NCI-H1417 treated with DMSO at 0.1 percent for 48 hours (cell line): ENCODE measurements at places on chromosomes 13 and 19.

- peak; percentile 24 for DNase-seq
Measured at GRCh38 chr19:10864538-10864899, 6.8 kb upstream of the CARM1 start.

GRCh38 chr13:76647550-76647949 lies 238.7 kb downstream of the KCTD12 start:
- DNase-seq = no peak

- no peak for DNase-seq
Measured at GRCh38 chr19:14718522-14719116, 28.8 kb downstream of the ZNF333 start.

DNA sequence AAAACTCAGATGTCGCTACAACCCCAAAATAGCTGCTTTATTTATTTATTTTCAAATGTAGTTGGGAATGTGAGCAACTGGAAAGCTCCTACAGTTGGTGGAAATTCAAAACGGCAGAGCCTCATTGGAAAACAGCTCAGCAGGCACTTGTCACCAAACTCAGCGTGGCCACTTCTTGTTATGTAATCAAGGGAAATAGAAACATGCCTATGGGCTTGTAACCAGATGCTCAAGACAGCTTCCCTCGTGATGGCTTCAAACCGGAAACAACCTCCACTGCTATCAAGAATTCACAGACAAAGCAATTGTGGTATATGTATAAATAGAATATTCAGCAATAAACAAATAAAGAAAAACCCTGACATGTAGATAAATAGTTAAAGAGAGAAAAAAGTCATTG lies 627.8 kb upstream of the SLC10A2 start:
- DNase-seq = no peak

DNA sequence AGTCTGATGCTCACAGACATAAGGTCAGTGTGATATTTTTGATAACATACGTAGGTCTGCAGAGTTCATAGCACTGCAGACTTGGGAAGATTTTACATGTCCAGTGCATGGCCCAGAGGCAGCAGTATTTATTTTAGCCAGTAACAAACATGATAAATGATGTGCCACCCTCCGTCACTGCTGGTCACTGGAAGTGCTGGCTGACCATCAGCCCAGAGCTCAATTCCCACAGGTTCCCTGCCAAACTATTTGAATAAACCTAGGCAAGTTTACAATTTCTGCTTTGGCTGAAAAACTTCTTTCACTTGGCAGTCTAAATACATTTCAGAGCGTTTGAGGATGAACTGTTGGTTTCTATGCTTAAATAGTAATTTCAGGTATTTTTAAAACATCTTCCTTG lies 135.5 kb upstream of the EDNRB start:
- DNase-seq = no peak

DNA sequence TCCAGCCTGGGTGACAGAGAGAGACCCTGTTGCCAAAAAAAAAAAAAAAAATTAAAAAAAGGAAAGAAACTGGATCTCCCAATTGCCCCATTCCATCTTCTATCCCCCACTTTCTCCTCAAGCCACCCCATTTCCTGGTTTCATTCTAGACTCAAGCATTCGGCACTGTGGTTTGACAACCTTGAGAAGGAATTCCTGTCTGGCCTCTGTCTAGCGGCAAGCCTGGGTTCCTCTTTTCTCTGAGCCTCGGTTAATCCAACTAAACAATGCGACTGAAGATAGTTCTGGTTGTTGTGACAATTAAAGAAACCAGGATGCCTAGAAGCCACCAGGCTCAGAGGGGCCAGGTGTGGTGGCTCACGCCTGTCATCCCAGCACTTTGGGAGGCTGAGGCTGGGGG lies 3.3 kb upstream of the C3 start:
- no peak for DNase-seq

DNA sequence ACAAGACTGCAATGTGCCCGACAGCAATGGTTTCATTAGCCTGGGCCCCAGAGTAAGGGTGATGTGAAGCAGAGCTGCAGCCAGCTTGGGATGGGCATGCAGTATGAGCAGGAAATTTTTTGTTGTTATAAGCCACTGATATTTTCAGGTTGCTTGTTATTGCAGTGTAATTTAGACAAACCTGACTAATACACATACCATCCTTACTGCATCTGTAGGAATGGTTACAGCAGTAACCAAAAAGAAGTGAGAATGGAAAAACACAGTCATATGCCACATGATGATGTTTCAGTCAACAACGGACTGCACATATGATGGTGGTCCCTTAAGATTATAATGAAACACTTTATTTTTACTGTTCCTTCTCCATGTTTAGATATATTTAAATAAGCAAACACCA lies 8.6 kb upstream of the POMP start:
- no peak for DNase-seq

DNA sequence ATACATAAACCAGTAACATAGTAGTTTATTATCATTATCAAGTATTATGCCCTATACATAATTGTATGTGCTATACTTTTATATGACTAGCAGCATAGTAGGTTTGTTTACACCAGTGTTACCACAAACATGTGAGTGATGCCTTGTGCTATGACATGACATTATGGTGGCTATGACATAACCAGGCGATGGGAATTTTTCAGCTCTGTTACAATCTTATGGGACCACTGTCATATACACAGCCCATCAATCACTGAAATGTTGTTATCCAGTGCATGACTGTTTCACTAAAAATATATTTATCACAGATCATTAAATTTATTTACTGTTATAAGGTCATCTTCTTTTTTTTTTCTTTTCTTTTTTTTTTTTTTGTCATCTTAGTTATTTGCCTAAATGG lies 674.5 kb downstream of the PCDH17 start:
- DNase-seq = no peak

DNA sequence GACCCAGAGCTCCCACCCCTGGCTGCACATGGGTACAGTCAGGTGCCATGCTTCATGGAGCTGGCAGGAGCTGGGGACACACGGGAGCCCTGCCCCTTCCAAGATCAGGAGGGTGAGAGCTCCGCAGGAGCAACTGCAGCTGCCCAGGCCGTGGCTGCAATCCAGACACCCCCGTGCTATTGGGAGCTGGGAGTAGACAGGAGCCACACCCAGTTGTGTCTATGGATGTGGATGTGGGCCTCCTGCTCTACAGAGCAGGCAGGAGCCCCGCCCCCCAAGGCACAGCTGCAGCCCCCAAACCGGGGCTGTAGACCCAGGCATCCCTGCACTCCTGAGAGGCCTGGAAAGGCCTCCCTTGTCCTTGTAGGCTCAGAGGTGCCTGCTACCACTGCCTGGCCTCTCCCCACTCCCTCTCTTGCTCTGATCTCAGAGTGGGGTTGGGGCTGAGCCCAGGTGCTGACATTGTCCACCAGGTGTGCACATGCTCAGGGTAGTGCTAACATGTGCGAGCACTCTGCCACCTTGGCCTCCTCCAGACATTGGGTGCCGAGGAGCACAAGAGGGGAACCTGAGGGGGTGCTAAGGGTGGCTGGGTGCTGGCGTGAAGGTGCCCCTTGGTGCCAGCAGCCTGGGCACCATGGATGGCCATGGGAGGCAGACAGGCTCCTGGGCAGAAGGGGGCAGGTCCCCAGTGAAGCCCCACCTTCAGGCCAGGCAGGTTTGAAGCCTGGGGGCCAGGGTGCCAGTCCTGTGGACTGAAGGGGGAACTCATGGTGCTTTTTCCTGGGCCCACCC lies 8.0 kb upstream of the BAX start:
- no peak for DNase-seq

DNA sequence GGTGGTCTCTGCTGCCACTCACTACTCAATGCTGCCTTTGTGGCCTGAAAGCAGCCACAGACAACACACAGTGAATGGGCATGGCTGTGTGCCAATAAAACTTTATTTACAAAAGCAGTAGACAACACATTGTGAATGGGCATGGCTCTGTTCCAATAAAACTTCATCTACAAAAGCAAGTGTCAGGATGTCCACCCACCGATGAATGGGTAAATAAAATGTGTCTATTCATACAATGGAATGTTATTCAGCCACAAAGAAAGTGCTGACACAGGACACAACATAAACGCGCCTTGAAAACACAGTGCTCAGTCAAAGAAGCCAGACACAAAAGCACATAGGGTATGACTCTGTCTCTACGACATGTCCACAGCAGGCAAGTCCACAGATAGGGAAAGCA lies 20.1 kb downstream of the ZSCAN5A start:
- no peak for DNase-seq

DNA sequence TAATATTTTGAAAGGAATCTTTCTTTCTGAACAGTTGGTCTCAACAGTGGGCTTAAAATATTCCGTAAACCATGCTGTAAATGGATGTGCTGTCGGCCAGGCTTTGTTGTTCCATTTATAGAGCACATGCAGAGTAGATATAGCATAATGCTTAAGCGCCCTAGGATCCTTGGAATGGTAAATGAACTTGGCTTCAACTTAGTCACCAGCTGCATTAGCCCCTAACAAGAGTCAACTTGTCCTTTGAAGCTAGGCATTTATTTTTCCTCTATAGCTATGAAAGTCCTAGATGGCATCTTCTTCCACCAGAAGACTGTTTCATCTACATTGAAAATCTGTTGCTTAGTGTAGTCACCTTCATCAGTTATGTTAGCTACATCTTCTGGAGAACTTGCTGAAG lies 47.6 kb downstream of the SACS start:
- no peak for DNase-seq

DNA sequence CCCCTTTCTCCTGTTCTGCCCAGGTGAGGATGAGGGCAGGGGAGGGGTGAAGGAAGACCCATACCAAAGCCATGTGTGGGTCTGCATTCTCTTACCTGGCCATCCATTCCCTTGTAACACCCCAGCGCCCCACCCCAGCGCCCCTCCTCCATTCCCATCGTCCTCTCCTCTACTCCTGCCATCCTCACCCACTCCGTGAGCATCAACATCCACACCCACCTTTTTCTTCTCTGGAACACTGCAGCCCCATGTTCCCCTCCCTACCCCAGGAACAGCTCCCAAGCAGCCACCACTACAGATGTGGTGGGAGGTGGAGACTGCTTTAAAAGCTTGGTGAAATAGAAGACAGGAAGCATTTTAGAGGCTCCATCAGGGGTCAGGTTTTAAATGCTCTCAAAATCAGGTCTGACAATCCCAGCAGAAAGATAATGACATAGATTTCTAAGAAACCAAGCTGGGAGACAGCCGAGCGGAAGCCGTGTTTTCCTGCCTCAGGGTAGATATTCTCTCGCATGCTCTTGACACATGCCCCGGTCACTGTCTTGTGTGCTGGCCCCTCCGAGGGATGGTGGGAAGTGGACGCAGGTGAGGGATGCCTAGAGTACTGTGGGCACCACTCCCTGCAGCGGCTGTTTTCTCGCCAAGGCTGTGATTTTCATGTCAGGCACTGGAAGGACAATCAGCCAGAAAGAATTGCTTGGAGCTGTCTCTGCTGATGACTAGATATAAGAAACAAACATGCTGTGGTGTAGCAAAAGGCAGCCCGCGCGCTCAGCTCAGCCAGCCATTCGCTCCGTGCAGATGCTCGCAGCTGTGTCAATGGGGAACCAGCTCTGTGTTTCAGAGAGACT lies 9.8 kb downstream of the MEDAG start:
- DNase-seq = peak; percentile 1

DNA sequence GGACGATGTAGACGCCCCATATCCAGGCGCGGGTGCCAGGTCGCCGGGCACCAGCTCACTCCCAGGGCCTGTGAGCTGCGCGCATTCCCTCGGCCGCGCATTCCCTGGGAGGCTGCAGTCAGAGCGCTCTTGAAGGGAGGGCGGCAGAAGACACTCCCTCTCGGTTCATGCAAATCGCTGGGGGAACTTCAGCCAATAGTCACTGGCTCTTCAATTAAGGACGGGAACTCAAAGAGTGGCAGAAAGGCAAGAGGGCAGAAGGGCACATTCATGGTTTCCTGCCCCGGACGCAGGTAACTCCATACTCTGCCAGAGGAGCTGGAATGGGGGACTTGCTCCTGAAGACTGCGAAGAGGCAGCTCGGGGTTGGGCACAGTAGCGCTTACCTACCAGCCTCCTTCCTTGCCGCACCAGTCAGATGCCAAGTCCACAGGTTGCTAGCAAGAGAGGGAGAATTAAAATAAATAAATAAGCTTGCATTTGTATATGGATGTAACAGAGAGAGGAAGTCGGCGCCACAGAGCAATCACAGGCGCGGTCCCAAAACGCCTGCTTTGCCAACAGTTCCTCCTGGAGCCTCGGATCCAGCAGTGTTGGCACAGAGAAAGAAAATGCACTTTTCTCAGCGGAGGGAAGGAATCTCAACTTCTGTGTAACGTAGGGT lies 459 bp downstream of the PCDH20 start:
- no peak for DNase-seq

GRCh38 chr13:98539666-98540065 lies 37.2 kb downstream of the STK24 start:
- DNase-seq = no peak

GRCh38 chr19:32651729-32652140 lies 23.2 kb downstream of the ANKRD27 start:
- DNase-seq = no peak

GRCh38 chr19:15722956-15723355 lies 4.9 kb upstream of the OR10H2 start:
- DNase-seq = no peak

GRCh38 chr13:28161370-28161769 lies 23.0 kb downstream of the PAN3 start:
- no peak for DNase-seq

- no peak for DNase-seq
Measured at GRCh38 chr13:48402325-48402932, 10.5 kb downstream of the LPAR6 start.

DNA sequence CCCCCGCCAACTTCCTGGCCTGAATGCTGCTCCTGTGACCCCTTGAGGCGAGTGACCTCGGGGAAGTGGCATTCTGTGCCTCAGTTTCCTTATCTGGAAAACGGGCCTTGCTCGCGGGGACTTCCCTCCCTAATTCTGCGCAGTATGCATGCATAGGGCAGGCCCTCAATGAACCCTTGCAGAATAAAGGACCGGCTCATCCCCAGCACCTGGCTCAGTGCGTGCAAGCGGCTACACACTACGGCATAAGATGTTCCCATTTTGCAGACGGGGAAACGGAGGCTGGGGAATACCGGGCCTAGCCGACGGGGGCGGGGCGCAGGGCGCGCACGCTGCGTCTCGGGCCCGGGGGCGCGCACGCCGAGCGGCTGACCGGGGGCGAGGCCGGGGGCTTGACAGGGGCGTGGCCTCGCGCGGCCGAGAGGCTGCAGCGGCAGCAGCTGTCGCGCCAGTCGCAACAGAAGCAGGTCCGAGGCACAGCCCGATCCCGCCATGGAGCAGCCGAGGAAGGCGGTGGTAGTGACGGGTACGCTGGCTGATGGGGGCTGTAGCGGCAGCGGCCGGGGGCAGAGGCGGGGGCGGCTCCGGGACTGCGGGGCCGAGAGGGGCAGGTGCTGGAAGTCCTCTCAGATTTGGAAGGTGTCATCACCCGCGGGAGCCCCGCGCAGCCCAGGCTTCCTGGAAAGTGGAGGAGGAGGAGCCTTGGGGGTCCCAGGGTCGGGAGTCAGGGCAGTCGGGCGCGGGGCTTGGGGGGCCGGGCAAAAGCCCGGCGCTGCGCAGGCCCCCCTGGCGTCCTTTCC lies at the start of gene PGPEP1:
Gene PGPEP1 (plus strand): TSS at position 409 of the 800 bp plus-strand sequence. CDS start 84 bp downstream, at position 493.
- DNase-seq = no peak

GRCh38 chr13:63636316-63636993 lies 2220.8 kb upstream of the PCDH20 start:
- peak; percentile 39 for DNase-seq

- DNase-seq = no peak
Measured at GRCh38 chr13:80400865-80401426, 60.0 kb upstream of the SPRY2 start.

- no peak for DNase-seq
Measured at GRCh38 chr19:31232871-31233270, 116.4 kb downstream of the TSHZ3 start.
